ENCODE measurements at places on chromosomes 2 and 18.

DNA sequence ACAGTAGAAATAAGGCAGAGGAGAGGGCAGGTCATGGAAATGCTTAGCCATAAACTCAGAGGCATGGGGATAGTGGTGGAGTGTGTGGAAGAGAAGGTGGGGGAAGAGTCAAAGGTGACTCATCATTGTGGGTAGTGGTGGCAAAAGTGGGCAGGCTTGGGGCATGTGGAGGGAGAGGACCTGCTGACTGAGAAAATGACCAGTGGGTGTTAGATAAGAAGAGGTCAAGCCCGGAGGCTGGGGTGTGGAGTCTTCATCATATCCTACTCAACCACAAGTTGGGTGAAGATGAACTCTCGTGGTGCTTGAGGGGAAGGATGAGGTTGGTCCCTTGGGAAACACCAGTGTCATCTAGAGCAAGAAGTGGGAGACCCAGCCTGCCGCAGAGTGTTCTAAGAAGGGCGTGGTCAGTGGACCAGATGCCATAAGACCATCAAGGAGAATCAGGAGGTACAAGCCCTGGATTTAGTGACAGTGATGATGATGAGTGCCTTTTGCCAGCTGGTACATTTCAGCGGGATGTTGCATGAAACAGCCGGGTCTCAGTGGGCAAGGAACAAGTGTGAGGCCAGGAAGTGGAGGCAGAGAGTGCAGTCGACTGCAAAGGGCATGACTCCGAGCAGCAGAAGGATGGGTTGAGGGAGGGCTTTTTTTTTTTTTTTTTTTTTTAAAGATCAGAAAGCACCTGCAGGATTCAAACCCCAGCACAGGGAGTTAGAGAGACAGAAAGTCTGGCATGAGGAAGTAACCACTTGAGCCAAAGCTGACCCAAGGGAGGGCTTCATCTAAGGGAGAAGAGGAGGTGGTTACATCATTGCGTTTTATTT is 122.6 kb upstream of the SPRED2 start:
- no peak for DNase-seq

- DNase-seq: peak; percentile 76
Measured at GRCh38 chr2:222982010-222982908, 69.7 kb upstream of the KCNE4 start.

GRCh38 chr2:104425850-104426595 is 427.9 kb upstream of the POU3F3 start:
- DNase-seq: no peak

GRCh38 chr2:215772003-215772402 is 241.3 kb downstream of the MREG start:
- no peak for DNase-seq

DNA sequence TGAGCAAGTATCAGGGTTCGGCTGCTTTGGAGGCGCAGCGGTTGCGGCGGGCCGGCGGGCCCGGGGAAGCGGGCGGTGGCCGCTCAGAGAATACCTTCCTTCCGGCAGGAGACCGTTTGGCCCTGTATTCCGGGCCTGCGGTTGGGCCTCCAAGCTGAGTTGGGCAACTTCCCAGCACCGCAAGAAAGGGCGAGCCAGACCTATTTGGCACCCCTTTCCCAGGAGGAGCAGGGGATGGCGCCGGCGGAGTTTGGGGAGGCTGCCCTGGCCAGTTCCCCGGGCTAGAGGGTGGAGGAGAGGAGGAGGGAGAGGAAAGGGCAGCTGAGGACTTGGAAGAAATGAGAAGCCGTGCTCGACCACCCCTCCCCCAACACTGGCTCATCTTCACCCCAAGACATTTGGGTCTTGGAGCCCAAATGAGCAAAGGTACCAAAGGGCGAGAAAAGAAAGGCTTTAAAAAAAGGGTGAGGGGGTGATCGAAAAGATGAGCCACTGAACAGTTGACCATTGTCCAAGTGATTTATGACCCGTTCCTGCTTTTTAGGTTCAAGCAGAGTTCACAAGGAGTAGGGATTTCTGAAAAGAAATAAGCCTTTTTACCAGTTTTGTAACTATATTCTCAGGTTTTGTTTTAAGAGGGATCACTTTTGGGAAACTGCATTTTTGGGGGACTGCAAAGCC is 8.4 kb downstream of the HOXD3 start:
- DNase-seq: no peak

DNA sequence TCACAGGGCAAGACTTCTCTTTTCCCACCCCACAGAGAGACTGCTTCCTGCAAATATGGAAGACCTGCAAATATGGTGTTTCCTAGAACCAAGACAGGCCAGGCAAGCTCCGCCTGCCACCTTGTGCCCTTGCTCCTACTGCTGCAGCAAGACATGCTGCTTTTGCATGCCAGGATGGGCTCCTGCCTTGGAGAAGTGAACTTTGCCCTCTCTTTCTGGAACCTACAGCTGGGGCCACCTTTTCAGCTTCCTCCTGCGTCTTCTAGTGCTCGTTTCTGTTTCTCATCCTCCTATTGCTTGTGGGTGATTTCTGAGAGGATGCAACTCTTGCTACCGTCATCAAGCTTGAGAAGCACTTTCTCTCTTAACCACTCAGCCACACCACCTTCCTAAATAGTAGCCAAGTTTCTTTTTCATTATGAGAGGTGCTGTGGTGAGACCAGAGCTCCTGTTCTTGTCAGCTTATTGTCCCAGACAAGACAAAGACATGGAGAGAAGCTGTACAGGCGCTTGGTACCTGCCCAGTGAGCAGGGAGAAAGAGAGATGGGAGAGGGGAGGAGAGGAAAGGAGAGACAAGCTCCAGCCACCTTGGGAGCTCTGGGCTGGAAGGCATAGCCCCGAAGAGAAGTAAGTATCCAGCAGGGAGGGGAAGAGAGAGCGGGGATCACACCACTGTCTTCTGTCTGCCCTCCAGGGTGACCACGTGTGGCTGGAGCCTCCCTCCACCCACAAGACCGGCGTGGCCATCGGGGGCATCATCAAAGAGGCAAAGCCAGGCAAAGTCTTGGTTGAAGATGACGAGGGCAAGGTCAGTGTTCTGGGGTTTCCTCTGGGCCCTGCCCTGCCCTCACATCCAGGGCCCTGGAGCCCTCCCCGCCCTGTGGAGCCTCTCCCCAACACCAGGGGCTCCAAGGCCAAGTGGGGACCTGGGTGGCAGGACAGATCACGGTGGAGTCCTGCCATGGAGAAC is 28.3 kb downstream of the MYO7B start:
- DNase-seq: no peak
